ENCODE measurements at places on chromosomes 1 and 21. TPM values are rescaled to one million over a fixed set of nuclear protein-coding genes. Genes with fewer than 3 reads are reported as not detected.

Gene PTPN22
- total RNA-seq: not detected

Gene OSCP1
- total RNA-seq: 5.0 TPM

Gene GPR157
- total RNA-seq: 5.3 TPM

Gene ADSS2
- 44.8 TPM for total RNA-seq

Gene C8A
- not detected for total RNA-seq

All from A549 treated with CpdA at 1 μM for 4 hours (cell line).